ENCODE measurements at places on chromosomes 7 and 10. TPM values are rescaled to one million over a fixed set of nuclear protein-coding genes. Genes with fewer than 3 reads are reported as not detected.

GTF2I gene
- 253 TPM for total RNA-seq

SFRP4 gene
- 5.9 TPM for total RNA-seq

ZWINT gene
- total RNA-seq: 5.5 TPM

SKAP2 gene
- total RNA-seq: 48.1 TPM

PLEKHS1 gene
- not detected for total RNA-seq

DNA sequence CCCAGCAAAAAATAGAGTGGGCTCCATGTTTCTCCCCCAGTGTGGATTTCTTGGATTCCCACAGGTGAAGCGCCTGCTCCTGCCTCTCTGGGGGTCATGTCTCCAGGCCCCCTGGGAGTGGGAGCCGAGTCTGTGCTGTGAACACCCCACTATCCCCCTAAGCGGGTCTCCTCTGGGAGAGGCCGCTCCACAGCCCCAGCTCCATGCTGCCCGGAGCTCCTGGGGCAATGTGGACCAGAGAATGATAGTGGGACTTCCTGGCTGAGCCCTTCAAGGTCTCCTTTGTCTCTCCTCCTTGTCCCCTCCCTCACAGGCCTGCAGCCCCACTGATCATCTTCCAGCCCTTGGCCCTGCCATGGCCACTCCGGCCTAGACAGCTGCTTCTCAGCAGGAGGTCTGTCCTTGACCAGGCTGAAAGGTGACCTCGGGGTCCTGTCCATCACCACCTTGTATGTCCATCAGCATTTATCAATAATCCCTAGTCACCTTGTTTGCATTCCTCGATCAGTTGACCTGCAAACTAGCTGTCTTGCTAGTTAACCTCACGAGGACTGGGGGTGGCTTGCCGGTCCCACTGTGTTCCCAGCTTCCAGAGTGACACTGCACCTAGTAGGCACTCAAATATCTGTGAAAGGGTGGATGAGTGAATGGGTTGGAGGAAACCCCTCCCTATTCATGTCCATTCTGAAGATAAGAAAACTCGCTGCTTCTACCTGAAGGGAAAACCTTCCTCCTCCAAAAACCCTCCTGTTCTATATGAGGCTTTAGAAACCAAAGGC, 776 bp upstream of the CALML3 start:
- no peak for DNase-seq

DNA sequence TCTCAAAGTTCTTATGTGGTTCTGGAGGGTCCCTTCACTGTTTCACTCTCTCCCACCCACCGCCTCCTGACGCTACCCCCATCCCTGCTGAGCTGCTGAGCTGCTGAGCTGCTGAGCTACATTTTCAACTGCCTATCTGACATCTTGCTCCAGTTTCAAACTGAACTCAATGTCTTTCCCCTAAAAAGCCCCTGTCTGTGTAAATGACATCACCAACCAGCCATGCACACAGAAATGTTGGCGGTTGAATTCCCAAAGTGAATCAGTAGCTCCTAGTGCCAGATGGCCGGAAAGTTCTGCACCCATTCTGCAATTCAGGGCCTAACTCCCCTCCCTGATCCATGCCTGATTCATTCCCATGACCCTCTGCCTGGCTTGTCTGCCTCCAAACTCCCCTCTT, 71.2 kb downstream of the WNT2 start:
- DNase-seq: peak; percentile 70

- no peak for DNase-seq
Observed at GRCh38 chr10:5433182-5433581, 20.8 kb downstream of the NET1 start.

- no peak for DNase-seq
Observed at GRCh38 chr10:124367936-124368335, 50.8 kb downstream of the OAT start.

DNA sequence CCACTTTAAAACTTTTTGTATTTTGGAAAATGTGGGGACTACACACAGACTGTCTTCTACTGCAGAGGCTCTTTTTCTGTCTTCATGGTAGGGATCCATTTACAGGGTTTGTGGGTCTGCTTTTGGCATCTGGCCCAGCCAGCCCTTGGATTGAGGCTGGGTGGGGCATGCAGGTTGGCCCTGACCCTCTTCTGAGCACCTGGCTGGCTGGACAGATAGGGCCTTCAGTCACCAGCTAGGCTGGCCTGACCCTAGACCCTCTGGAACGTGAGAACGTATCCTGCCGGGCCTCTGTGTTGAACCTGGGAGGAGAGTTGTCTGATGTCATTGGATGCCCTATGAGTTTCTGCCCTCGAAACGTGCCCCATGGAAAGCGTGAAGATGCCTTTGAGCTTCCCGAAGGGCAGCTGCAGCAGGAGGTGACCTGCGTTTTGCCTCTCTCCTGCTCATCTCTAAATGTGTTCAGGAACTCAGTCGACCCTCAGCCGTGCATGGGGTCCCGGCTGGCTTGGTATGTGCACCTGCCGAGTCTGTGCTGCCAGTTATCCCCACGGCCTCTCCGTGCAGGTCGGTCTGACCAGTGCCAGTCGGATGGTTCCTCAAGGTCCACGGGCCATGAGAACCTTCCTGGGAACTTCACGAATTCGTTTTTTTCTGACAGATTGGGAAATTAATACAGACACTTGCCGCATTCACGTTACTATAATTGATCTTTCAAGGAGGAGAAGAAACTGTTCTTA, 74.9 kb downstream of the MGMT start:
- no peak for DNase-seq

- no peak for DNase-seq
Observed at GRCh38 chr7:73823257-73823656, 7.5 kb upstream of the CLDN4 start.

- DNase-seq: no peak
Observed at GRCh38 chr7:131488361-131488760, 68.1 kb downstream of the PODXL start.

DNA sequence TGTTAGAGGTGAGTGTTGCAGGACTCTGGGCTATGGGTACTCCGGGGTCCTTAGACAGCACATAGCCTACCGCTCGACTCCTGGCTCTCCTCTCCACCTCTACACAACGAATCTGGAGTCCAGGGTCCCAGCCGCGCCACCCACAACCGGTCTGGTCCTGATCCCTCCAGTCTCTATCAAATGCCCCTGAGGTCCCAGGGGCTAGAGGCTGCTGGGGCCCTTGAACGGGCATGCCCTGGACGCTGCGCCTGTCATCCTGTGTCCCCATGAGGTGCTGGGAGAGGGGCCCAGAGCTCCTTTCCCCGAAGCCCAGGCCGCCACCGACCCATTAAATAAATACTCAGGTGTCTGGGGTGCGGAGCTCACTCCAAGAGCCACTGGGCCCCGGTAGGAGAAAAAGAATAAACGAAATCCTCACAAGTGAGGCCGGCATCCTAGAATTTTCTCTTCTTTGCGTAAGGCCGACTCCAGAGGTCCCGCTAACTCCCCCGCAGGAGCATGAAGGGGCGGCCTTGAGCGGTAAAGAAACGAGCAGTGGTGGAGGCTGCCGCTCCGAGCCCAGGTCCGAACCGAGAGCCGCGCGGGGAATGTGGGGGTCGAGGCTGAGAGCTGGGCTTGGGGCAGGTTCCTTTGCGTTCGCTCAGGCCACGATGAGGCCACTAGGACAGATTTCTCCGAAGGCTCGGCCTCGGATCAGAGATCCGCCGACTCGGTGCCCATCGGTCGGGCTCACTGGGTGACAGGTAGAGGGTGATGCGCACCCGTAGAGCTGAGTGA, 166.7 kb downstream of the NRF1 start:
- no peak for DNase-seq

GRCh38 chr10:122939856-122940543, 14.0 kb downstream of the C10orf88 start:
- peak; percentile 35 for DNase-seq

DNA sequence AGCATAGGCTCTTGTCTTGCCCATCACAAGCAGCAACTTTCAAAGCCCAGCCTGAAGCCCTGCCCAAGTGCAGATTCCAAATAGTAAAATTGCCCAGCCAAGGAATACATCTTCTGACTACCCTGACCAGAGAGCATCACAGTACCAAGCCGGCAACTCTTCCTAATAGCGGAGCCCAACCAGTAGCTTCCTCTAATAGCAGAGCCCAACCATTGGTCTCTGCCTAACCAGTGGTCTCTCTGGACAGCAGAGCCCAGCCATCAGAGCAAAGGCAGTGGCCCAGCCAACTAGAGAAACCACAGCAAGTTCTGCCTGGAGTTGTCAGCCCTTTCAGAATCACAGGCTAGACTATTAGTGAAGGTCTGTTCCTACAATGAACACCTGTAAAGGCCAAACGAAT, 285.6 kb downstream of the HGF start:
- DNase-seq: peak; percentile 94

- no peak for DNase-seq
Observed at GRCh38 chr10:18229826-18230225, 89.6 kb downstream of the CACNB2 start.

GRCh38 chr10:10676972-10677371, 340.7 kb upstream of the CELF2 start:
- no peak for DNase-seq

- DNase-seq: peak; percentile 10
Observed at GRCh38 chr10:132735923-132736391, 50.0 kb downstream of the NKX6-2 start.

DNA sequence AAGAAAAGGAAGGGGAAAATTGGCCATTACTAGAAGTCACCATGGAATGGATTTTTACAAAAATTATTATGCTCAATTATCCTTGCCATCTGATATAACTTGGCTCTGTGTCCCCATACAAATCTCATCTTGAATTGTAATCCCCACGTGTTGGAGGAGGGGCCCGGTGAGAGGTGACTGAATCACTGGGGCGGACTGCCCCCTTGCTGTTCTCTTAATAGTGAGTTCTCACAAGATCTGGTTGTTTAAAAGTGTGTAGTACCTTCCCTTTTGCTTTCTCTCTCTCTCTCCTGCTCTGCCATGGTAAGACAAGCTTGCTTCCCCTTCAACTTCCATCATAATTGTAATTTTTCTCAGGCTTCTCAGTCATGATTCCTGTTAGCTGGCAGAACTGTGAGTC, 1023.6 kb downstream of the XPNPEP1 start:
- DNase-seq: no peak

DNA sequence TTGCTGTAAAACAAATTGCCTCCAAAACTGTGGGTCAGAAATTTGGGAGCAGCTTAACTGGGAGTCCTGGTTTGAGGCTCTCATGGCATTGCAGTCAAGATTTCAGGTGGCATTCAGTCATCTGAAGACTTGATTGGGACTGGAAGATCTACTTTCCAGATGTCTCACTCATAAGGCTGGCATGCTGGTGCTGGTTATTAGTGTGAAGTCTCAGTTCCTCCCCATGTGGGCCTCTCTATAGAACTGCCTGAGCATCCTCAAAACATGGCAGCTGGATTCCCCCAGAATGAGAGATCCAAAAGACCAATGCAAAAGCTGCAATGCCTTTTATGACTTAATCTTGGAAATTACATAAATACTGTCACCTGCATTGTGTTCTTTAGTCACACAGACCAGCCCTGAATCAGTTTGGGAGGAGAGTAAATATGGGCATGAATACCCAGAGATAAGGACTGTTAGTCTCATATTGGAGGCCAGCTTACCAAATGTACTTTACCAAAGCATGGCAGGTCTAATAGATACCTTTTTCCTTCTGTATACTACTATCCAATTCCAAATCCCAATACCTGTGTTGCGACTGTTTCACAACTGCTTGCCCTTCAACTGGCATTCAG, 6.5 kb upstream of the HERPUD2 start:
- DNase-seq: no peak

DNA sequence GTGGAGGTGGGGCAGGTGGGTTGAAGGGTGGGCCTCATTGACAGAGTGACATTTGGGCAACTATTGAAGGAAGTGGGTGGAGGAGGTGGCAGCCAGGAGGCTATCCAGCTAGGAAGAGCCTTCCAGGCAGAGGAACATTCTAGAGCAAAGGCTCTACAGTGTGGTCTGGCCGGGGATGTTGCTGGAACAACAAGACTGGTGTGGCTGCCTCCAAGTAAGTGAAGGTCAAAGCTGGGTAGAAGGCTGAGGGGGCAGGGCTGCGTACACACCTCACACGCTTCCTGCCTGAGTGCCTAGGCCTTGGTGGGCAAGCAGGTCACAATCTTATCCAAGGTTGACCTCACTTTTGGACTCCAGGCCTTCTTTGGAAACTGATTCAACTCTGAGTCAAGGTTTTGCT, 6.6 kb downstream of the CPA1 start:
- no peak for DNase-seq

GRCh38 chr7:131605280-131605878, 49.0 kb upstream of the PODXL start:
- no peak for DNase-seq

- DNase-seq: no peak
Observed at GRCh38 chr10:129105266-129105665, 361.8 kb upstream of the MGMT start.

Data from myocyte (in vitro differentiated cells).